Stimulated activated memory B cell treated with anti-CD40 and anti-IgM and Interleukin-4, amounts not matched to agents 10 μg/mL and 1 μg/mL and 100 μg/mL, for 72 hours (primary cell): ENCODE measurements at places on chromosomes 11 and 22.

DNA sequence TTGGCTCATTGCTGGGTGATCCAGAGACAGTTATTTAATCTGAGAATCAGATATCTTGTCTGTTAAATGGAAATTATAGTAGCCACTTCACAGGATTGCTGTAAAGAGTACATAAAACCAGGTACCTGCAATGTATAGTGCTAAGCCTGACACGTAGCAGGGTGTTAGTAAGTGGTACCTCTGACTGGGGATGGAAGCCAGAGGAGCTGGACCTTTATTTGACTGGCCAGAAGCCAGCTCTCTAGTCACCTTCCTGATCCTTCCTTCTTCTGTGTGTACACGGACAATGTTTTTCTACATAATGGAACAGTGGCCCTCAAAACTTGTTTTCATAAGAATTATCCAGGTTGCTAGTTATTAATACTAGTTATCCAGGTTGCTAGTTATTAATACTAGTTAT is 25.5 kb upstream of the EHF start:
- no peak for ATAC-seq

GRCh38 chr11:122882189-122882856 is at the start of gene JHY:
Gene JHY (plus strand): TSS chr11:122882759. CDS start chr11:122885850, 3,091 bp downstream.
- no peak for ATAC-seq

- ATAC-seq, result peak; percentile 98
These were observed 22.8 kb downstream of the NPAT start for GRCh38 chr11:108199446-108200321.

DNA sequence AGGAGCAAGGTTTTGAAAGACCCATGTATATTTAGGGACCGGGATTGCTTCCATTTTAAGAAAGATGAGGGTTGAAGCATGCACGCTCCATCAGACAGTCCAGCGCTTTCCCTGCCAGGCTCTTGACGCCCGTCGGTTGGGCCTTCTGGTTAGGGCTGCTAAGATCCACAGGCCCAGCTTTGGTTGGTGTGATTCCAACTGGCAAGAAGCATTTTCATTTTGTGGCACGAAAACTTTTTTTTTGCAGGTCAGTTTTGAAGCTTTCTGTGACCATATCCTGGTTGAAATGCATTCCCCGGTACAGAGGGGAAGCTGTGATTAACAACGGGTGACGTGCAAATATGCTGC is 34.3 kb upstream of the MPPED1 start:
- no peak for ATAC-seq

- peak; percentile 85 for ATAC-seq
These were observed 12.7 kb upstream of the ARHGEF17 start for GRCh38 chr11:73295241-73295995.

GRCh38 chr11:77059806-77060205 is 7.0 kb upstream of the CAPN5 start:
- ATAC-seq, result no peak

- no peak for ATAC-seq
These were observed 424.9 kb downstream of the TBC1D22A start for GRCh38 chr22:47187176-47187957.

- peak; percentile 50 for ATAC-seq
These were observed 14.5 kb downstream of the NARS2 start for GRCh38 chr11:78560153-78560552.

DNA sequence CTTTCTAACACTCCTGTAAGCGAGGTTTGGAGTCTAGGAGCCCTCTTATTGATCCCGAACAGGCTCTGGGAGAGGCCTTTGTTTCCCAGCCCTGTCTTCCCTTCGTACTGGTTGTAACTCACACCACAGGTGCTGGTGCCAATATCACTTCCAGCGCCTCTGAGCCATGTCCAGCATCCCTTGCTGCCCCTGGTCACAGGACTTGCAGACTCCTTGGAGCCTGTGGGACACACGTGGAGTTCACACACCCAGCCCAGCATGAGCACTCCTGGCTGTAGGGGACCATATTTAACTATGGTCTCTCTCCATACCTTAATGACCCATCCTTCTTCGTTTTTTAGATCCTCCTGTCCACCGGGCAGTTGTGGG is 2.2 kb downstream of the ZBTB16 start:
- ATAC-seq, result no peak

DNA sequence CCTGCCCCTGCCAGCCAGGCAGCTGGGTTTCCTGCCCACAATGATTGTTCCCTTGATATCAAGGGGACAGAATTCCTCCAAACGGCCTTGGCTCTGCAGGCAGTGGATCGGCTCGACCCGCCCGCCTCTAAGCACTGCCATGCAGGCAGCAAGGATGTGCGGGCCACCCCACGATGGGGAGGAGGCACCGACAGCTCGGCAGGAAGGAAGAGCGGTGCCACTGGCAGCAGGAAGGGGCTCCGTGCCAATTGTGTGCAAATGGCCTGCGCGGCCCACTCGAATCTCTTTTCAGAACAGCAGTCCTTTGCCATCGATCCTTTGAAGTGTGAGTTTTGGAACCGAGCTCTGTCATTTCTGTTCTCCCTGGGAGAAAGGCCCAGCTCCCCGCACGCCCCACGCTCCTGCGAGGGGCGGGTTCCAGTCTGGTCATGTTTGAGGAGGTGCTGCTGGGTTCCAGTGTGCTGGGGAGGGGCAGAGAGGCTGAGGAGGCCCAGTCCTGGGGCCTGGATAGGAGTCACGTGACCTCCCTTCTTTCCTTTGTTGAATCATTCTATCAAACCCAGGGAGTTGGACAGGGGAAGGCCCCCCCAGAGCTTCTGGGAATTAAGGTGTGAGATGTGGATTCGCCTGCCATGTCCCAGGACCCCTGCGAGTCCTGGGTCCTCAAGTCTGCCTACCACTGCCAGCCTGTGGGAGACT is 406.0 kb downstream of the CTTN start:
- ATAC-seq, result no peak

DNA sequence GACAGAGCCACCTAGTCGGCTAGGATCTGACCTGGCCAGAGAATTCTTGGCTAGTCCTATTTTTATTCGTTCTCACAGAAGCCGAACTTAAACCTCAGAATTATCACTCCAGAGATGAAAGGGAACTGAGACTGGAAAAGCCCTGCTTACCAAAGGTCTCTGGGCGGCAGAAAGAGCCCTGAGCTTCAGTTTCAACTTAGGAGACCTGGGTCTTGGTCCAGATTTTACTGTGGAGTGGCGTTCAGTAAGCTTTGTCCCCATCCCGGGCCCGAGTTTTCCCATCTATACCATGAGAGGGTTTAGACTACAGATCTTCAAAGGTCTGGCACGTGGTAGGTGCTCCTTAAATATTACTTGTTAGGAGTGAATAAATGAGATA is 516 bp downstream of the NEU3 start:
- peak; percentile 22 for ATAC-seq

DNA sequence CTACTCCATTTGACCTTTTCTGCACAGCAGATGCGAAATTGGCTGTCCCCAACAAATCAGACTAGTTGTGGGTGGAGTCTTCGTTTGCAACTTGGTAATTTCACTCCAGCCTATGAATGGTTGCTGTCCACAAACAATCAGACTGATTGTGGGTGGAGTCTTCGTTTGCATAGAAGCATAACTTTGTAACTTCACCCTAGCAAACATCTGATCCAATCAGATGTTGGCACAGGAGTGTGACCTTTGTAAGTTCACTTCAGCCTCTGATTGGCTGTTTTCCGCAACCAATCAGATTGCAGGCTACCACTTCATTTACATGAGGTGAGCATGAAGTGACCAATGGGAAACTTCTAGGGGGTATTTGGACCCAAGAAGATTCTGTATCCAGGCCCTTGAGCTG is 16.3 kb upstream of the CABP2 start:
- ATAC-seq, result no peak

- ATAC-seq, result no peak
These were observed 6.8 kb upstream of the HEPACAM start for GRCh38 chr11:124942466-124943253.

GRCh38 chr11:92554688-92555087 is 330.1 kb downstream of the FAT3 start:
- ATAC-seq, result no peak

DNA sequence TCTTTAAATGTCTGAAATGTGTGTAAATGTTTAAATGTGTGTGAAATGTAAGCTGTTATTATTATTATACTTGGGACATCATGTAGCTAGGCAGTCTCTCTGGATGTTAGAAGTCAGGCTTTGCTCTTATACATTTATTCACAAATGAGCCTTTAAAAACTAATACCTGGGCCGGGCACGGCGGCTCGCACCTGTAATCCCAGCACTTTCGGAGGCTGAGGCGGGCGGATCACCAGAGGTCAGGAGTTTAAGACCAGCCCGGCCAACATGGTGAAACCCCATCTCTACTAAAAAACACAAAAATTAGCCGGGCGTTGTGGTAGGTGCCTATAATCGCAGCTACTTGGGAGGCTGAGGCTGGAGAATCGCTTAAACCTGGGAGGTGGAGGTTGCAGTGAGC is 21.7 kb upstream of the CTTN start:
- no peak for ATAC-seq

DNA sequence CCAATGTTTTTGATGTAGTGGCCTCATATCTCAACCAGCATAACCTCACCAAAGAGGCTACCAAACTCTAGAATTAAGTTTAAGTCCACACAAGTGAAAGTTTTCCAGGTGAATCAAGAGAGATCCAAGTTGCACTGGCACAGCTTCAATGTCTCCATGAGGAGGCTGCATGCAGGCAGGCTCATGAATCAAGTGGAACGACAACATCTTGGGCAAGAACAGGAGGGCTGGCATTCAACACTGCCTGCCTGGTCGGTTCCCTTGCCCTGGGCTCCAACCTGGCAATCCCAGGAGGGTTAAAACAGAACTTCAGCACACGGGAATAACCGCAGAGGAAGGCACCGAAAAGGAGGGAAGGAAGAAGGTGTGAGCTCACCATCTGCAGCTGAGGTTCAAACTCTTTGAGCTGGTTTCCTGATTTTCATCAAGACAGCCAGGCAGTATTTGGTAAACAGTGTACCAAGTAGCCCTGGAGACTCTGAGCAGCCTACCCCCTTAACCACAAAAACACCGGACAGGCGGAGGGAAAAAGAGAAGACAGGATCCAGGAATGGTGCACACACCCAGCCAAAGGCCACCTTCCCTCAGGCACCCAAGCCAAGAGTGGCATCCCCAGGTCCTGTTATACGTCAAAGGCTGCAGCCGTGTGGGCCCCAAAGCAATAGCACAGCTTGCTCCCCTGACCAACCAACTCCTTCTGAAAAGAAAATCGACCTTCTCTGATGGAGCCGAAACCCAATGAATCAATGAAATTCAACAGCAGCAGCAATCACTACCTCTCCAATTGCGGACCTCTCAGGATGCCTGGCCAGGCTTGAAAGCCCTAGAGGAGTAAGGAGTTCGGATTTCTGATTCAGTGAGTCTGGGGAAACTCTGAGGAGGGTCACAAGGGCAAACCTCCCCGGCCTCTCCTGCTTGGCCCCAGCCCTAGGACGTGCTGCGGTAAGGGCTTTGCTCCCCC is 1.3 kb downstream of the PACSIN2 start:
- ATAC-seq, result peak; percentile 2

DNA sequence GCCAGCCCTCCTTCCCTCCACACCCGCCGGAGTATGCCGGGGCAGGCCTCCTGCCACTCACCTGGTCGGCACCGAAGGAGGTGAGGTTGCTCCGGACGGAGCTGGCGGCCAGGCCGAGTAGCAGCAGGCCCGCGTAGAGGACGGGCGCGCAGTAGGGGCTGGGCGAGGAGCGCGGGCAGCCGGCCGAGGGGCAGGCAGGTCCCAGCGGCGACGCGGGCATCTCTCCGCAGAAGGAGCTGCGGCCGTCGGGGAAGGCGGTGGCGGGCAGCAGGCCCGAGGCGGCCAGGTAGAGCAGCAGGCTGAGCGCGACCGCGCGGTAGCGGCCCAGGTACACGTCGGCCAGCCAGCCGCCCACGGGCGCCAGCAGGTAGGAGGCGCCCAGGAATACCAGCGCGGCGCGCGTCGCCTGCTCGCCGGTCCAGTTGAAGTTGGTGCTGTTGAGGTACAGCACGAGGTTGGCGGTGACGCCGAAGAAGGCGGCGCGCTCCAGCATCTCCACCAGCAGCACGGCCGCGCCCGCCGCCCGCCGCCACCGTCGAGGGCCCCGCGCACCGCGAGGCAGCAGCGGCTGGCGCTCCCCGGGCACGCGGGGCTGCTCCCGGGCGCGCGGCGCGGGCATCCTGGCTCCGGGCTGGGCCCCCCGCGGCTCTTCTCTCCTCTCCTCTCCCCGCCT is 907 bp downstream of the SLC15A3 start:
- ATAC-seq, result peak; percentile 49

GRCh38 chr11:27678242-27678641 is 22.0 kb downstream of the BDNF start:
- no peak for ATAC-seq

- no peak for ATAC-seq
These were observed 7.3 kb downstream of the CDC42EP2 start for GRCh38 chr11:65321828-65322485.

- ATAC-seq, result peak; percentile 10
These were observed 1.6 kb upstream of the LRRC55 start for GRCh38 chr11:57180081-57180561.

DNA sequence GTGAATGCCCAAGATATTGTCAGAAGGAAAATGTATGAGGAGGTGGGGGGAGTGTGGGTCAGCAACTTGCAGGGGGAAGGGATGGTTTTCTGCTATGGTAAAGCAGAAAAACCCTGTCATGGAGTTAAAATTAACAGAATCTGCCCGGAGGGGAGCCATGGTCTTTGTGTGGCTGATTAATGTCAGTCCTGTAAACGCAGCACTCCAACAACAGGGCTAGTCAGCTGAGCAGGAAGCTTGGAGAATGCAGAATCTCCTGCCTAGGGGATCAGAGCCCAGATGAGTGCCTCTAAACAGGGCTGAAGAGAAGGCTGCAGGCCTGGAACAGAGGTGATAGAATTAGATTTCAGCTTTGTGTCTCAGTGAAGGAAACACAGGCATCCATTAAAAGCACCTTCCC is 140.9 kb upstream of the MTNR1B start:
- ATAC-seq, result no peak

GRCh38 chr11:71342951-71343827 is 90.8 kb upstream of the SHANK2 start:
- ATAC-seq, result no peak

- no peak for ATAC-seq
These were observed 26.6 kb downstream of the P2RY2 start for GRCh38 chr11:73244589-73245240.

GRCh38 chr11:132920451-132921096 is 611.7 kb downstream of the OPCML start:
- no peak for ATAC-seq

DNA sequence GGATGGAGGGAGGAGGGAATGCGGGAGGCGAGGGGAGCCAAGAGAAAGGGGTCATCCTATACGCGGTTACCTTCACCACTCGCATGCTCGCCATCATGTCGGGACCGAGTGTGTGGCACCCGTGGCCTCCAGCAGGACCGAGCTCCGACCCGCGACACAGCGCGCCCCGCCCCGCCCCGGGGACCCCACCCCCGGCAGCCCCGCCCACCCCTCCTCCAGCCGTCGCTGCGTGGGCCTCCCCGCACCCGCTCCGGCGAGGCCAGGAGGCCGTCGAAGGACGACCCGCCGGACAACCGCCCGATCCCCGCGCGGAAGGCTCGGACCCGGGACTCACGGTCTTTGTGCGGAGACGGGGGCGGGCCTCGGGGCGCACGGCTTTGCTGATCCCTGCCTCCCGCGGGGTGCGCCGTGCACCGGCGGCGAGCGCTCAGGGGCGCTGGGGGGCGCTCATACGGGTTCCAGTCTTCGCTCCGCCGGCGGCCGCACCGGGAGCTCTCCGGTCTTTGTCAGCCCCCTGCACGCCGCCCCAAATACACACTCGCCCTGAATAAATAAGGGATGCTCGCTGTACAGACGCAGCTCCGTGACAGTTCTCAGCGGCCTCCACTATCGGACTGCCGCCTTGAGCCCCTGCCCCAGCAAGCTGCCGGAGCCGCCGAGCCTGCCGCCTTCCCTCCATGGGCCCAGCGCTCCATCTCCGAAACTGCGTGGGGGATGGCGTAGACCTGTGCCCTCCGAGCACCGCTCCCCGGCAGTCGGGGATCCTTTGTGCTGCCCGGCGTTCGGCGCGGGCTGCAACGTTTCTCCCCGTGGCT is at the start of gene UBE2L6:
UBE2L6 (minus strand) TSS at position 158 of the 815 bp plus-strand sequence; CDS start at position 97, 61 bp downstream.
- ATAC-seq, result peak; percentile 90
